EL (cell line): ENCODE measurements at places on chromosomes 4 and X.

- peak; percentile 70 for DNase-seq
Measured at GRCh38 chr4:53573696-53574095, 17.6 kb downstream of the LNX1 start.

DNA sequence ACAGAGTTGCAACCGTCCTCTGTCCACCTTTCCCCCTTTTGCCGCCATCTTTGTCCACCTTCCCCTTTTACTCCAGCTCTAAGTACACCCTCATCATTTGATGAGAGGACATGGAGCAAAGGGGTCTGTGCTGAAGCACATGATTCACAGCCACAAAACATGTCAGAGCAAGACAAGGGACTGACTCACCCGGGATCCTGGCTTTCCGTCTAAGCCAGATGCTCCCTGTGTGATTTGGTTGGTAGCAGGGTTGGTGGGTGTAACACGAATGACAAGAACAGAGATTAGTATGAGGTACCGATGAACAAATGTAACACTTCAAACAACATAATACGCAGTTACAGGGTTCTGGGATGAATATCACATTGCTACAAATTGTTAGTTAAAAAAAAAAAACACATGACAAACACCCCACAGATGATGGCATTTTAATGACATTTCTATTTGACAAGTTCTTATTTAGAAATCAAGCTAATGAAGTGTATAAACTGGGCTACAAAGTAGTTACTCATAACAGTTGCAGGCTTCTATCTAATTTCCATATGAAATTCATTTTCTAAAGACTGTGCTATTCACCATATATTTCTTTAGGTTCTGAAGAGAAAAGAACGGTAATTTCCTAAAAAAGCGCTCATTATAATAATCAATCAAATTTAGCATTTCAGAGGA is 71.4 kb upstream of the ETNPPL start:
- peak; percentile 74 for DNase-seq

DNA sequence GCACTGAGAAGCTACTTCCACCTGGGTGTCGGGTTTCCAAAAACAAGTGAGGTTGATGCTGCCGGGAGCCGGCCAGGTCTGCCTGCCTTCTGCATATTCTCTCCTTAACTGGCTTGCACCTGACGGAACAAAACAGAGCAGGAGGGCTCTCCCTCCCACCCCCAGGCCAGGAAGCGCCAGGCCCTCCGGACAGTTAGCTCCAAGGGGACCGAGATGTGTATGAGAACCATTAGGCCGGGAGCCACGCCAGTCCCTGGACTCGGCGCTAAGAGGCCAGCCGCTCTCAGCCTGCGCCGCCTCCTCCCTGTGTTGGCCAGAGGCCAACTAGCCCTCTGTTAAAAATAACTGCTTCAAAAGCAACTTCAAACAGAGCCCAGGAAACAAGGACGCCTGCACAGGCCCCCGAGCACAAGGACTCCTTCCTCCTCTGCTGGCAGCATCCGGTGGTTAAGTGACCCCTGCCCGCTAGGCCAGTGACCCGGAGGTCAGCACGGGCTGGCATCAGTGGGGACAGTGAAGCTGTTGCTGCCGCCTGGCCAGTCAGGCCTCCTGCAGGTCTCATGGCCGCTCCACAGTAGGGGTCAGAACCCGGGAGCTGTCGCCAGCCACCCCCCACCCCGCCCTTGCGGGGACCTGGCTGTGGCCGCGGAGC is 107.9 kb downstream of the ABLIM2 start:
- no peak for DNase-seq

GRCh38 chrX:134572816-134573682 is 85.2 kb downstream of the PLAC1 start:
- DNase-seq: peak; percentile 72

DNA sequence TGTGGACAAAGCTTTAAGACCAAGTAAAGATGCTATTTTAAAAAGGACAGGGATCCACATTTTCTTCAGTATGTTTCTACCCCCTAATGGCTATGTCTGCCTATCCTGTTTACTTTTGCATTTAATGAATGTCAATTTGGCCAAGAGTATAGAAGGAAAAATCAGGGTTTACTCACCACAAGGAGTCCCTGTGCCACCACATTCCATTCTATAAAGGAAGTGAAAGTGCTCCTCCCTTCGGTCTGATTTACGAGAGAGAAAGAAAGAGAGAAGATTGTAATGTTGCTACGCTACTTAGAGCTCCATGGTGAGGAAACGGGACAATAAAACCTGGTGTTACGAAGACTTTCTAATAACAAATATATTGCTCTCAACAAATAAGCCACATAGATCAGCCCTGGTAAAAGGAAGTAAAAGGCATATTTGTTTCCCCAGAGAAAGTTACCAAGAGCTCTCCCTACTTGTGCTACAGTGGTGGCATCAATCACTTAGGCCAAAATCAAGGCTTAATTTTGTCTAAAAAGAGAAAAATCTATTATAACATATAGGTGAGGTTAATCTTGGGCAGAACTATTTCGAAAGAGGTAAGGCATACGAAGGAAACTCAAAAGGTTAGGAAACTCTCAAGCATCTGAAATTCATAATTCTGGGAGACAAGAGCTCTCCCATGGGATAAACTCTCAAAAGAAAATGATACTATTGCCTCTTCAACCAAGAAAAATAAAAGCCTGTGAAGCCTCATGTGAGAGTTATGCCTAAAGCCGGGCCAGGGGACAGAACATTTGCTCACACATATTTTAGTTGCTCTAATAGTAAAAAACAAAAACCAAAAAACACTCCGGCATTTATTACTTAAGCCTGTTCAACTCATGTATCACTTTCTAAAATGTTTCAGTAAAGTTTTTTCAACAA is 29.5 kb downstream of the TAPT1 start:
- peak; percentile 64 for DNase-seq

GRCh38 chrX:57583477-57583876 is 8.3 kb upstream of the ZXDB start:
- DNase-seq: no peak

DNA sequence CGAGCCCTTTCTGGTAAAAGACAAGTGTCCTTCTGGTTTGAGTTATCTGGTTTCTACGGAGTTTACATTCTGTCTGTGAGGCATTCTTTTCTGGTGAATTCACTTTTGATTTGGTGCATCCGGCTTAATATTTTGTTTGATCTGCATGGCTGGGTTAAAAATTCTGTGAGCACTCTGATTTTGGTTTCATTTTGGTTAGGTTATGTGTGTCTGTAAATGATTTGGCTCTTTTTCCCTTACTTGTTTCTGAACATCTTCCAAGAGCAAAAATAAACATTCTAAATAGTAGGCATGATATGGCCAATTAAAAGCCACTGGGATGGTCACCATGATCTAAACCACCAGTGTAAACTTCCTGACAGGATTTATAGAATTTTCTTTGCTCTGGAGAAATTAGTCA is 85.7 kb upstream of the PTPN13 start:
- peak; percentile 71 for DNase-seq

DNA sequence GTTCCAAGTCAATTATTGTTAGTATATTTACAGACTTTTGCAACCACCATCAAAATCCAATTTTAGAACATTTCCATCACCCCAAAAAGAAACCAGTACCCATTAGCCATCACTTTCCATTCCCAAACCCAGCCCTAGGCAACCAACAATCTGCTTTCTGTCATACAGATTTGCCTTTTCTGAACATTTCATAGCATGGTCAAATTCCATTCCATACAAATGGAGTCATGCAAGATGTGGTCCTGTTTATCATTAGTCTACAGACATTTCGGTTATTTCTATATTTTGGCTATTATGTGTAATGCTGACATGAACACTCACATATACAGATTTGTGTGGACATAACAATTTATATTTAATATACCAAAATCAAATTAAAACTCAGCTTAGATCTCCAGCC is 508.7 kb downstream of the ZNF674 start:
- peak; percentile 3 for DNase-seq

DNA sequence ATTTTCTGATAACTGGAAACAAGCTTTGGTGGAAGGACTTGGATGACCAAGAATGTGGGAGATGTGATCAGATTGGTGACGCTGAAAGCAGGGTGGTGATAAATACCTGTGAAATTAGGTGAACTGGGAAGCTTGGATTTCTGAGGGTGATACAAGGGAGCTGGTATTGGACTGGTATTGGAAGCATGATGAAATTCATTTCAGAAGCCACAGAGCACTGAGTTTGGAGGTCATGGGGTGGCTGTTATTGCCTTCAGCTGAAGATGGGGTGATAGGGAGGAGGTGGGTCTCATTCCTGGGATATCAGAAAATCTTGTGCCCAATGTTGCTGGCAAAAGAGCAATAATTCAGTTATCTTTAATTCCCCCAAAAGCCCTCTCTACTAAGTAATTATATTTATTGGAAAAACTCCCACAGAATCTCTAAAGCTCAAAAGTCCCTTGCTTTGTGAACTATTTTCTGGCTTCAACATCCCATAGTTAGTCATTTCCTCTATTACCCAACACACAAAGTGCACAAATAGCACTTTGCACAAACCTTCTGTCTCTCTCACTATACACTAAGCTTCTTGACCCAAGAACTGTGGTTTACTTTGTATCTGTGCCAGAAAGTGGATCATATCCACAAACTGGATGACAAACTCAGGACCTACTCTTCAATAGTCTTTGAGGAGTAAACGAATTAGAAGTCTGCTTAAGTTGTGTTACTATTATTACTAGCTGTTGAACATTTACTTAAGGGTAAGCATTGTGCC is 23.1 kb upstream of the CAMK2D start:
- peak; percentile 94 for DNase-seq

- no peak for DNase-seq
Measured at GRCh38 chr4:128907981-128908380, 98.5 kb downstream of the JADE1 start.

- DNase-seq: peak; percentile 26
Measured at GRCh38 chr4:105196523-105197145, 50.0 kb downstream of the TET2 start.

GRCh38 chr4:184375027-184375426 is 99.3 kb downstream of the IRF2 start:
- peak; percentile 37 for DNase-seq
